ENCODE measurements at places on chromosomes 3 and 15.
A peak's percentile ranks its signal among the peaks of the same experiment; 100 is the strongest.

- DNase-seq, result peak; percentile 89
These were observed 190.4 kb upstream of the BCL6 start for GRCh38 chr3:187935623-187936156.

DNA sequence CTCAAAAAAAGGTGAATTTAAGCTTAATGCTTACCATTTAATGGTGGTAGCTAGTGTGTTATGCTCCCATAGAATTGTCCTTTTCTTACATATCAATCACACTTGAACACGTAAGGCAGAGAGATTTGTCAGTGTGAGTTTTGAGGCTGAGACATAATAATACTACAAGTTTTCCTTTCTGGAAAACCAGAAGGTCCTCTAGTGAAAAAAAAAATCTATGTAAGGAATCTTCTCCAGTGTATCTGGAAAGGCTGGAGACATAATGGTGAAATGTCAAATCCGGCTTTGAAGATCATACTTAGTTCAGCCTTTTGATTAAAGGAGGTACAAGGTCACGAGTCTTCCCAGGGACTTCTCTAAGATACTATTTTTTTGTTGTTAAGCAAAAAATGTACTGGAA lies 3.4 kb downstream of the TSC22D2 start:
- DNase-seq, result no peak

DNA sequence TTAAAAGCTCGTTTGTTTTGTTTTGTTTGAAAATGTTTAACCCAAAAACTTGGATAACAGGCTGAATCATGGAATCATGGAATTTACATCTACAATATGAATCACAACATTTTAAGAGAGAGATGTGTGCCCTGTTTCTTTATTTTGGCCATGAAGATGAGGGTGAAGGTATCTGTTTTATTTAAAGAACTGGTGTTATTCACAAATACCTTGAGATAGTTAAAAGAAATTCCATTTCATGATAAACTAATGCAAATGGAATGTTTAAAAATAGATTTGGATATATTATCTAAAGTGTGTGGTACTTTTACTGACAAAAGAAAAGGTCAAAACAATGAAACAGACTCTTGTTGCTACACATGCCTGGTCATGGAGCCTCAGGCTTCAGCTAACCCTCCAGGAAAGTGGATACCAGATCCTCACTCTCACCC lies 486.0 kb upstream of the CFAP20DC start:
- DNase-seq, result no peak

DNA sequence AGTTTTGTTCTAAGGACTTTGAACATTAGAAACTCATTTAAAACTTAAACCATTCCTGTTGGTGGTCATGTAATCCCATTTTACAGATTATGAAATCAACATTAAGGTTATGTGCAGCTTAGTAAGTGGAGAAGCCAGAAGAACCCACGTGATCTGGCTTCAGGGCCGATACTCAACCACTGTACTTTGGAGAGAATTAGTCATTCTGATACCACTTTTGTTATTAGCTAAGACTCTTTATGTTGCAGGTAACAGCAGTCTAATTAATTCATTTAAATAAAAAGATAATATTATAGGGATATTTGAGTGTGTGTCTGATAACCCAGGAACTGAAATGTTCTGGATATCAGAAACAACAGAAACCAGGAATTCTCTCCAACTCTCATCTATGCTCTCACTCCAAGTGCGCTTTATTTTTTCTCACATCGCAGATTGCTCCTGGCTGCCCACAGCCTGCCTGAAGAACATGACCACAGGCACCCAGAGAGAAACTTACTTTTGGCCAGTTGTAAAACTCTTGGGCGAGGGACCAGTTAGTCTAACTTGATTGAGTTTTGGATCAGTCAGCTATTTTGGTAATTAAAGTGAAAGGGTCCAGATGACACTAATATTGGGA lies 25.2 kb downstream of the UBE2E1 start:
- no peak for DNase-seq

- no peak for DNase-seq
These were observed 99.4 kb downstream of the SH3GL3 start for GRCh38 chr15:83546512-83546888.

- DNase-seq, result peak; percentile 11
These were observed 452 bp downstream of the TMEM158 start for GRCh38 chr3:45225465-45226205.

GRCh38 chr3:29245441-29245840 lies 35.4 kb upstream of the RBMS3 start:
- no peak for DNase-seq

DNA sequence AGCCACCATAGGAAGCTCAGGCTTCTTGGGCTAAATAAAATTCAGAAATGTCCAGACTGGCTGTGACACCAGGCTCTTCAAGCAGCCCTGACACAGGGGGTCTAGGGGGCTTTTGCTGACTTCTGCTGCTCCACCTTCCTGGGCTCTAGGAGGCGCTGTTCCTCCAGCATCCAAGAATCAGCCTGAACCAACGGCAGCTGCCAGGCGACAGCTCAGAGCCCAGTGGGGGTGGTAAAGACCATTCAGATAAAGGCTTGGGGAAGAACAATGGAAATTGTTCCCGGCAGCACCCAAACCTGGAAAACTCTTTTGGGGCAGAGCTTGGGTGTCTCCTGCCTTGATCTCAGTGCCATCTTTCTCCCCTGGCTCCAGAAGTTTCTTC lies 21.6 kb upstream of the PSTPIP1 start:
- peak; percentile 54 for DNase-seq

DNA sequence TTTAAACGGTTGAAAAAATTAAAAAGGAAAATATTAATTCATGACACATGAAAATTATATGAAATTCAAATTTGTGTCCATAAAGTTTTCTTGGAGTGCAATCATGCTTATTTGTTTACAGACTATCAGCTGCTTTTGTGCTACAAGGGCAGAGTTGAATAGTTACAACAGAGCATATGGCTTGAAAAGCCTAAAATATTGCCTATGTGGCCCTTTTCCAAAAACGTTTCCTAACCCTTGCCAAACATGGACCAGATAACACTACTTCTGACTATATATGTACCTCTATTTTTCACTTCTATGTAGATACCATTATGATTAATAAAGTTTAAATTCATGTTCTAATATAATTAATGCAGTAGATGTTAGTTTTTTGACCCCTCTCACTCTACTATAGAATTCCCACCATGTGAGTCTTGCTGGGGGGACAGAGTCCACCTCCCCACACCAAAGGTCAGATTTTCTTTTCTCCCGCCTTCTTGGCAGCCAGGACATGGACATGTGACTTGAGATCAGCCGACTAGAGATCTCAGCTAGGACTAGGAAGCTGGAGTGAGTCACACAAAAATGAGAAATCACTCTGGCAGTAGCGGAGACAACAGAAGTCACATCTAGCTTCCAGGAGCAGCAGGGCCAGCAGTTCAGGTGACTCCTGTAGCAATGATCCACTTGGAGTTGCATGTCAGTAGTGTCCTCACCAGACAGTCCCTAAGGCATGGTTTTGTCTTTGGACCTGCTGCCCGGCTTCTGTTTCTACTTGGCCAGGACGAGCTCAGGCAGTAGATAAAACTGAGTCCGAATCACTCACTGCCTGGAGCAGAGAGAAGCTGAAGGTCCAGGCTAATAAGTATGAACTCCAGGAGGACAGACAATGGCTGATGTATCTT lies 22.4 kb downstream of the CIAO2A start:
- DNase-seq, result no peak

GRCh38 chr15:101063212-101063611 lies 144.1 kb downstream of the LRRK1 start:
- DNase-seq, result no peak

DNA sequence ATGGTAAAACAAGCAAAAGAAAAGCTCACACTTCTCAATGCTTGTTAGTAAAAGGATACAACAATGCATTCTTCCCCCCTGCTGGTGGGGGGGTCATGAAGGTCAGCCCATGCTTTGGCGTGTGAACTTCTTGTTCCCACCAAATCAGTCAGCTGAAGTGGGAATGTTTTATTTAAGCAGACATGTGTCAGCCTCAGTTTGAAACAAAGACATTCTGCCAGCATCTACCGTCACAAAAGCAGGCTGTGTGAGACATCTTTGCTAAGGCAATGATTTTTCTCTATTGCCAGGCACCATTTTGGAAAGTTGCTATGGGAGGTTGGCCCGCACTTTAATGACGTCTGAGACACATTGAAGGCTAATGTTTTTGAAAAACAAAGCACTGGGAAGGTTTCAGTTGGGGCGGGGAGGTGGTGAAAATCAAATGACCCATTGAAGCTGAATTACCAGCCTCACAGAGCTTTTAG lies 206.6 kb downstream of the TLE3 start:
- DNase-seq, result no peak

DNA sequence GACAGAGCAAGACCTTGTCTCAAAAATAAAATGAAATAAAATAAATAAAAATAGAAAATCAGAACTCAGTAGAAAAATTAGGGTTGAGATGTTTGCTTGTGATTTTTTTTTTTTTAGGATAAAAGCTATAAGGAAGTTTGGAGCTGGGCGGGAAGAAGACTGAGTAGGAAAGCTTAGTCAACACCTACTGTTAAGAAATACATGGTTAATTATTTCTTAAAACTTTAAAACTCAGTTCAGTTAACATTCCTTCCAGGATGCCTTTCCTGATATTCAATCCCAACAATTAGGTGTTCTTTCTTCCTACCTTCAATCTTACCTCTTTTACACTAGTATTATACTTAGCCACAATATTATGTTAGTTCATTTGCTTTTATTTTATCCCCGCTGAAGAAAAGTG lies 246.2 kb downstream of the LSAMP start:
- DNase-seq, result no peak

GRCh38 chr3:194521510-194522260 lies 34.9 kb upstream of the ATP13A3 start:
- DNase-seq, result no peak

GRCh38 chr3:34864011-34864410 lies 775.3 kb upstream of the ARPP21 start:
- no peak for DNase-seq

DNA sequence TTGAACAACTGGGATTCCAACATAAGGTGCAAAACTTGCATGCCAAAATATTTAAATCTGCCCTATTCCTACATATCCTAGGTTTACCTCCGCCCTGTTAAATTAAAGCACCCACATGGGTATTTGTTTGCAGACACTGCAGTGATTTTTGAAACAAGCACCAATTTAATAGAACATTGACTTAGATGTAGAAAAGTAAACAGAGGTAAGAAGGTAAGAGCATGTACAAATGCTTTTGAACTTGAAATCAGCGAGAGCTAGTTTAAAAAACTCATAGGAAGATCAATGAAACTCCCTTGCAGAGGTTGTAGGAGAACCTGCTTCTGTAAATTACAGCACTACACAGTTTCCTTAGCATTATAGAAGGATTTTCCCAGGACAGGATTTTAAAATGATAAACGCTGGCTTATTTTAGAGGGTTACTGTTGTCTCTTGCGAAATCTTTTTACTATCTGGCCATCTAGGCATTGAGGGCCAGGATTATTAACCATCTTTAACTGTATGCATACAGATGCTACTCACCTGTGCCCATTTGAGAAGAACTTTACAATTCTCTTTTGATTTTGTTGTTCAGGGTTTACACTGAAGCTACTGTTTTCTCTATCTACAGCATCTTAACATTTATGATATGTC lies 284.8 kb downstream of the FEZF2 start:
- DNase-seq, result no peak

DNA sequence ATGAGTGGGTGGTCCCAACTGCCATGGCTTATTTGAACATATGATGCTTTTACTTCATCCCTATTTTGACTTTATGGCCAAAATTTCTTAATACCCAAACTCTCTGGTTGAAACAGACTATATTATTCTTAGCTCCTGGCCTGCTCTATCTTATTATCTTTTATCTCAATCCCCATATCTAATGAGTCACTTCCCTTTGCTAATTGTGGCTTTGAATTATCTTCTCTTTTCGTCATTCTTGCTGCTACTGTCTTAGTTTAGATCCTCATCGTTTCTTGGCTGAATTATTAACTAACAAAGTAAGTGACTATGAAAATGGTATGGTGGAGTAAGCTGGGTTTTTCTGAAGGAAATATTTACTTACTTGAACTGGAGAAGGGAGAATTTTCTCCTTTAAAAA lies 28.2 kb upstream of the DNAJC19 start:
- DNase-seq, result no peak

- no peak for DNase-seq
These were observed 88.6 kb upstream of the SPRED1 start for GRCh38 chr15:38164061-38164460.

GRCh38 chr15:70274255-70274880 lies 176.7 kb upstream of the TLE3 start:
- DNase-seq, result no peak
